ENCODE measurements at places on chromosomes 3 and 15. TPM values are rescaled to one million over a fixed set of nuclear protein-coding genes. Genes with fewer than 3 reads are reported as not detected.

CHRNA5 gene
- 3.7 TPM for polyA plus RNA-seq

GRCh38 chr3:129343643-129344360 lies 65.1 kb downstream of the HMCES start:
- no peak for DNase-seq

DNA sequence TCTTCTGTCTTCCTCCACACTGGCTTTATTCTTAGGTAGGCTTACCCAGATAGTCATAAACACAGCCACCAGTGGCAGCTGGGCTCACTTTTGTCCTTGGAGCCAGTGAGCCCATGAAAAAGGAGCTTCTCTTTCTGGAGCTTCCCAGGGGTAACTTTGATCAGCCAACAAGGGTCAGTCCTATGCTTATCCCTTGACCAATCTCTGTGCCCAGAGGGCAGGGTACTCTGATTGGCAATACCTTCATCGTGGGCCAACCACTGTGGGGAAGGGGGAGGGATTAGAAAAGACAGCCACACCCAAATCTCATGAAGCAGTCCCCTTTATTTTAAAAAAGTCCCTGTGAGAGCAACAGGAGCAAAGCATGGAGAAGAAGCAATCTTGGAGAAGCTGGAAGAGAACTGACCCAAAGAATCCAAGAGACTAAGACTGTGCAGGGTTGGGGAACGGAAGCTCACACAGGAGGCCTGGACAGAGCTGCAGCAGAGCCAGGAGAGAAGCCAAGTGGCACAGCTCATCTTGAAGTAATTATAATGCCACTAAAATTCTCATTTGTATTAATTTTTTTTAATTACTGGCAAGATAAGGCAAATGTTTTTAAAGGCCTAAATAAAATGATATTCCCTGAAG lies 70.4 kb downstream of the SSUH2 start:
- no peak for DNase-seq

CASR gene
- not detected for polyA plus RNA-seq

DNA sequence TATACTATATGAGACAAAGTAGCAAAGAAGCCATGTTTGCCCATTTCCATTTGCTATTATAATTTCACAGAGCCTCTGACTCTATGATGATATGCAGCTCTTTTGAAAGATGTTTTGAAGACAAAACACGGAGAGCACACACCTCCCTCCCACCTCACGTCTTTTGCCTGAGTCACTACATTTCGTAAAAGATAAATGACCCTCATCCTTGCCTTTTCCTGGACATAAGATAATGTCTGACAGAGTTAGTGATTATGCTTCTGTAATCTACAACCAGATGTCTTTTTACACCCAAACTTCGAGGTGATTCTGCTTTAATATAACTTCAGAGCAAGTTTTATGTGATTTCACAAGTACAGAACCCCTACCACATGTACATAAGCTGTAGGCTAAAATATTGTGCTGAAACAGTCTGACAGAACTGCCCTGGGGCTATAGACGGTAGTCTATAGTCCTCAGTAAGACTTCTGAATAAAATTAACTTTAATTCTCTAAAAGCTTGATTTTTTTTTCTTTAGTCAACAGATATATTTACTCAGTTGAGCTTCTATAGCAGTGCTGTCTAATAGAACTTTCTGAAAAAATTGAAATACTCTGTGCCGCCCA lies 99.9 kb downstream of the CD200R1L start:
- no peak for DNase-seq

SLC33A1 gene
- 22.8 TPM for polyA plus RNA-seq

DNA sequence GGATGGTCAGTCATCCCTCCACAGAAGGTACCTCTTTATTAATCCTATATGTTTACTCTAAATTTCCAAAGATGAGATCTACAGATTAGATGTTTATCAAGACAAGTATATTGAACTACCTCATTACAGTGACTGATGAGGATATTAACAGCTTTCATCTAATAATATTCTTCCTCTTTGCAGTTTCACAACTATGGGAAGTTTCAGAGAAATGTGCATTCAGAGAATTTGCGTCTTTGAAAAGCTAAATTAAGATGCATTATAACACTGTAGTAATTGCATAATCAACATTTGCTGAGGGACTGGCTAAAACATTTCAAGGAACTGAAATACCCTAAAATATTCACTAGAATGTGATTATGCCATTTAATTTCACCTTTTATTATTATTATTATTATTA lies 46.7 kb downstream of the MCF2L2 start:
- DNase-seq, result no peak

DNA sequence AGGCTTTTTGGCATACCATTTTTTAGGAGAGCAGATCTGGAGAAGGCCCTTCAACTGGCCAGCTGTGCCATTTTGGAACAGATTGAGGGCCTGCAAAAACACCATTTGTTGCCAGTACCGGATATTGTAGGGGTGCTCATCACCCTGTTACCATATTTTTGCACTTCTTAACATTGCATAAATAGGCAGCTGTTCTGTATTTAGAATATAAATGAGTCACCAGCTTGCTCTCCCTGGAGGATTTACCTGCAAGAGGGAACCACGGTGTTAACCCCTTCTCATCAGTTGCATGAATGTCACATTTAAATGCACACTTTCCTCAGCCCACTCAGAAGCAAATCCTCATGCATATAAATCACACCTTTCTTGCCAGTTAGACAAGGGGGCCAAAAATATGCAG lies 435.6 kb downstream of the ROBO2 start:
- DNase-seq, result no peak

TTLL13 gene
- polyA plus RNA-seq, result 0.08 TPM

DNA sequence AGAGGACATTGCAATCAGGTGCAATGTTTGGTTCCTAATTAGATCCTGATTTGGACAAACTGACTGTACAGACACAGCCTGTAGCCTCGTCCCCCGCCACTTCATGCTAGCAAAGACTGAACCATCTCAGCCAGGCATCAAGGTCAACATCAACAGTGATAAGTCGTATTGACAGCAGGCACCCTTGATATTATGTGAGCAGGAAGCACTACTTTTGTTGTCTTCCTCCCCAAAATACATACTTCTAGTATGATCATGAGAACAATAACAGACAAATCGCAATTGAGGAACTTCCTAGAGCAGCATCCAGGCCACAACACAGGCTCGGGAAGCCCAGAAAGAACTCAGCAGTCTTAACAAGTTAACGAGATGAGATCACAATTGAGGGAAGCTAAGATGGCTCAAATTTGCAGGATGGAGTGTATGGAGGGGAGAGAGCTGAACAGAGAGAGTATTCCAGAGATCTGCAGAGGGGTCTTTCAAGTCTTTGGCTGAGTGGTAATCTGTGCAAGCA lies 20.4 kb downstream of the TGM5 start:
- no peak for DNase-seq

DNA sequence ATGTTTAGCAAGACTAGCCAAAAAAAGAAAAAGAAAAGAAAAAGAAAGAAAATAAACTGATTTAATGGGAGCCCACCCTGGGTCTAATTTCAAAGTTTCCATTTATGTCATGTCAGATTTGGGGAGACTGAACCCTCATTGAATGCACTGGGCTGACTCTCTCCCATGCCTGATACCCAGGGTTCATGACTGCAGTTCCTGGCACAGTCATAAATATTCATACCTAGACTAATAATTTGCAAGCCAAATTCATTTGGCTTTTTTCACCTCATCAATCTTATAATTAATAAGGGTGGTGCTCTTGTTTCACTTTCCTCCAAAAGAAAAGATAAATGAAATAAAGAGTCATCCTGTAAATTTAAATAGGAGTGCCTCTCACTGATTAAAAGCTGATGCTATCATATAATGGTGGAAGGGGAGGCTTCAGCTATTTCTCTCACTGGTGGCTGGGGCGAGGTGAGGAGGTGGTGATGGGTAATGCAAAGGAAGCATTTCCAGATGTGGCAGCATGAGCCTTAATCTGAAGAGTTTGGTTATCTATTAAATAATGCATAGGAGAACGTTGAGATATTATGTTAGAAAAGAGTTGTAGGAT lies 224.5 kb downstream of the MEIS2 start:
- no peak for DNase-seq

DNA sequence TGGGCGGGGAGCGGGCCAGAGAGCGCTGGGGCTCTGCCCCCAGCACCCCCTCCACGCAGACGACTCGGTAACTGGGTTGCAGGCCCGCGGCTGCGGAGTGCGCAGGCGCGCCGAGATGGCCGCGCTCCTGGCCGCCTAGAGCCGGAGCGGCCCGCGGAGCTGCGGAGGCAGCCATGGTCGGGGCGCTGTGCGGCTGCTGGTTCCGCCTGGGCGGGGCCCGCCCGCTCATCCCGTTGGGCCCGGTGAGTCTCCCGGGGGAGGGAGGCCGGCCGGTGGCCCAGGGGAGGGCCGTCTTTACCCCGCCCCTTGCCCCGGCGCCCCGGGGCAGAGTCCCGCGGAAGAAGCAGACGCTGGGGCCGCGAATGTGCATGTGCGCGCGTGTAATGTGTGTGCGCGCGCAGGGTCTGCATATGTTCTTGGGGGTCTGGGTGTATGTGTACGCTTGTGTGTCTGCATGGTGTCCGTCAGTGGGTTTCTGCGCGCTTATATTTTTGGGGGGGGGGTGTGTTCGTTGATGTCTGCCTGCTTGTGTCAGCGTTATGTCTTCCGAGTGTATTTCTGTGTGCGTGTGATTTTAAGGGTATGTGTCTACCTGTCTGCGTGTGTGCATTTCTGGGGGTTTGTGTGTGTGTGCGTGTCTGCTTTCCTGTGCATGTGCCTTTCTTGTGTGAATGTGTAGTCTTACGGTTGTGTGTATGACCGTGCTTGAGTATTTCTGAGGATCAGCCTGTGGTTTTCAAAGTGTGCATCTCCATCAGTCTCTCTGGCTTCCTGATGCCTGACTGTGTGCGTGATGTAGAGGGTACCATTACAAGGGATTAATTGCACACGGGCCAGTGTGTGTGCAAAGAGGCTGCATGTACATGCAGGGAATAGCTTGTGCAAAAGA lies at the start of gene ABHD14A:
Gene ABHD14A, plus strand, starts transcription at position 102 of the 889 bp plus-strand sequence. Its CDS starts 72 bp downstream, at position 174.
- DNase-seq, result peak; percentile 37

DNA sequence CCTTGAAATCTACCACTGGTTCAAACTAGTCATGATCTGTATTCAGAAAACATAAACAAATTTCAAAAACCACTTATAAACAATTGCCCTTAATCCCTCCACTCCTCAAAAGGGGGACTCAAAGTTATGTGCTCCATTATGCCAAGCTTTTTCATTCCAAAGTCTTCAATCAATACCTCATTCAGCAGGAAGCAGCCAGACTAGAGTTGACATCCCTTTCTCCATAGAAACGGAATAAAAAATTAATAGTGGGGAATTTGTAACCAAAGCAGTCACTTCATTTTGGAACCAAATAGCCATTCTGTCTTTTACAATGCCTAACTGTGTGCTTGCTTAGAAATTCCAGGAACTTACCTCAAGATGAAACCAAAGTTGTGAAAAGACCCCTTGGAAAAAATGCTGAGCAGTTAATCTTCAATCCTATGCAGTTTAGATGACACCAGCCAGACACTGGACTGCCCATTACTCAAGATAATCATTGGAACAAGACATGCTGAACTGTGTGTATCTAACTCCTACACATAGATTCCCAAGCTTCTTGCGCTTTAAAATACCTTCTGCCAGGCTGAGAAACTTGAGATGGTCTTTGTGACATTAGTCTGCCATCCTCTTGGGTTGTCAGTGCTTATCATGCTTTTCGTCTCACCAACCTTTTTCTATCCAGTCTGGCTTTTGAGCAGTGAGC lies 406.2 kb downstream of the PLOD2 start:
- no peak for DNase-seq

CLSTN2 gene
- polyA plus RNA-seq, result not detected

TMEM207 gene
- polyA plus RNA-seq, result not detected

DNA sequence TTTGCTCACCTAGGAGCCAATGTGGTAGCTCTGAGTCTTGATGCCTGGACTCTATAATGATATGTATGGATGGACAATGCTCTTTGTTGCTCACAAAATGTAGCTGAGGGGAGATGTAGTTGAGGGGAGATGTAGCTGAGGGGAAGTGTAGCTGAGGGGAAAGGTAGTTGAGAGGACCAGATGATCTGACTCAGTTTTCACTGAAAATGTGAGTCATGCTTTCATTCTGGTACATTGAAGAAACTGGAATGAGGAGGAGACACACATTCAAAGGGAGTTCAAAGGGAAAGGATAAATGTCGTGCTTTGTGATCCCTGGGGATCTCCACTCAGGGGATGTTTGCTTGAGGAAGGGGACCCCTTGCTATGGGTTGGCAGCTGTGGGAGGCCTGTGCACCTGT lies 302.9 kb upstream of the TRIM42 start:
- DNase-seq, result no peak

OR4F6 gene
- not detected for polyA plus RNA-seq

- DNase-seq, result no peak
These were observed 16.8 kb upstream of the FMN1 start for GRCh38 chr15:33211176-33211808.

CD200R1 gene
- 0.04 TPM for polyA plus RNA-seq

- DNase-seq, result no peak
These were observed 64.3 kb upstream of the GATM start for GRCh38 chr15:45442507-45443135.

GRCh38 chr3:126464494-126464893 lies 11.2 kb downstream of the ZXDC start:
- no peak for DNase-seq

DNA sequence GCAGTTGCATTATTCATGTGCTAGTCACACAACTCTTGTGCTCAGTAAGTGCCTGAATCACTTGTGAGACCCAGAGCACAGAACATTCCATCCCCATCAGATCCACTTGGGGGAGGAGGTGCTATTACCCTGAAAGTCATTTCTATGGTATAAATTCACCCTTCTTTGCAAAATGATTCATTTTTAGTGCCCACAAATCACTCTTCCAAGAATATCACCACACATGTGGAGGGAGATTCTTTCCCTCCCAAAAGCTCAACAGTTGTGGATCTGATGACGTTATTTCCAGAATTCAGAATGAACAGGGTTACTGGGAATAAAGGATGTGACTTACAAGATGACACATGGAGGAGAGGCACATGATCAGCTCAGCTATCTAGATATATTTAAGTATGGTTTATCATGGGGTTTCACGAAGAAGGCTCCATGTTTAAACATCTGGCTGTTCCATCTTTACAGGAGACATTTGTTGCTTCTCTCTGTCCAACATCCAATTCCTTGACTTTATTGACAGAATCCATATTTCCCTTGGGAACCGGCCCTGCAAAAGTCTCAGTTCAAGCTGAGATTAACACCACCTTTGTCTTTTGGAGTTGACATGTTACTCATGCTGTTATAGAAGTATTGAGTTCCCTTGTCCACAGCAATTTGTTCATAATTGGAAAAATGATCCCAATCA lies 214.2 kb upstream of the PROK2 start:
- no peak for DNase-seq

- no peak for DNase-seq
These were observed 4.8 kb upstream of the ARHGAP31 start for GRCh38 chr3:119289404-119289770.

DET1 gene
- polyA plus RNA-seq, result 4.2 TPM

GRCh38 chr15:70120958-70121623 lies 23.4 kb upstream of the TLE3 start:
- no peak for DNase-seq

ECT2 gene
- 12.0 TPM for polyA plus RNA-seq

- no peak for DNase-seq
These were observed 84.3 kb downstream of the MECOM start for GRCh38 chr3:169579116-169579710.

DNA sequence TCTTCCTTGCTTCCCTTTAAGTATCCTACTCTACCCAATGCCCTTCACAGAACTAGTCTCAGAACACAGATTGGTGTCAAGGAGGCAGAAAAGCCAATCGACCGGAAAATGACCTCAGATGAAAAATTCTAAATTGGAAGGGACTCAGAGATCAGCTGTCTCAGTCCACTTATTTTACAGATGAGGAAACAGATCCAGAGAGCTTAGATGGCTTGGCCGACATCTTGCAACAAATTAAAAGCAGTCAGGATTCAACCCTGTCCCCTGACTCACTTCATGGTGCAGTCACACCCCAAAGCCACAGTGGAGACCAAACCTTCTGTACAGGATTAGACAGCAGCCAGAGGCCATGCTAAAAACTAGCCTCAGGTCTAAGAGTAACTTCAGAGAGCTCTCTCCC lies 169.3 kb upstream of the BHLHE40 start:
- no peak for DNase-seq

Measured in HepG2 (cell line).